Mammary epithelial cell (primary cell): ENCODE measurements at places on chromosomes 11 and 22. TPM values are rescaled to one million over a fixed set of nuclear protein-coding genes. Genes with fewer than 3 reads are reported as not detected.

BDNF gene
- polyA plus RNA-seq, result 0.74 TPM

MUC15 gene
- polyA plus RNA-seq, result not detected

DUSP18 gene
- 15.0 TPM for polyA plus RNA-seq

GRCh38 chr11:9028581-9028980, 24.8 kb upstream of the NRIP3 start:
- no peak for DNase-seq

DNA sequence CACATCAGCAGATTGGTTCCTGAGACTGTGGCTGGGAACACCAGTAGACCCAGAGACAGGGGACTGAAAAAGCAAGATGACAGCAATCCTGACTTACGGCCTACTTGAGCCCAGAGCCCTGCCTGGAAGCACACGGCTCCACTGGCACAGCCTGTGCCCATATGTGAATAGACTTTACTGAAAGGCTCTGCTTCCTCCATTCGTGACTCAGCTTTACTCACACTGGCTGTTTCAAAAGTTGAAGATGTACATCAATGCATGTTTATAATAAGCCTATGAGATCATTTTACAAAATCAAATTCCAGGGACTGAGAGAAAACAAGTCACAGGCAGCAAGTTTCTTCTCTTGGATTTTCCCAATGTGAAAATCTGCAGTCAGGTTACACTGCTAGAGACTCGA, 134.6 kb upstream of the TEAD1 start:
- DNase-seq, result peak; percentile 93
